ENCODE measurements at places on chromosomes 2 and 18. TPM values are rescaled to one million over a fixed set of nuclear protein-coding genes. Genes with fewer than 3 reads are reported as not detected.

DNA sequence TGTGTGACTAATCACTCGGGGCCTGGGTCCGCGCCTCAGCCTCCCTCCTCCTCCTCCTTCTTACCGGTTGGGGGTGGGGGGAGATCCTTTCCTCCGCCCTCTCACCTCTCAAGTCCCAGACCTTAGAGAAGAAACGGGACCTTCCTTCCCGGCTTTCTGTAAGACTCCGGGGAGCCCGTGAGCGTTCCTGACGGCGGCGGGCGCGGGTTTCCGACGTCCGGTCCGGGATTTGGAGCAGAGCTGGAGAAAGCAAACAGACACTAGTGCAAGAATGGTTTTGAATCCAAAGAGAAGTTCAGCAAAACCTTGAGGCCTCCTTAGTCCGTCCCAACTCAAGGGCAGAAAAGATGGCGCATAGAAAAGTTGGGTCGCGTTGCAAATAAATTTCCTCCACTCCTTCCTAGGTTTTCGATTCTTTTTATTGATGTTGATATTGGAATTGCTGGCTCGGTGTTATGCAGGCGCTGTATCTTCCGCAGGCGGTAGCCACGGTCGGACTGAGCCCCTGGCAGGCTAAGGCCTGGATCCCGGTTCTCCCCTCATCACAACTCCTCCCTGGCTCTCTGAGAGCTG, 2.0 kb downstream of the DLX1 start:
- no peak for DNase-seq

DNA sequence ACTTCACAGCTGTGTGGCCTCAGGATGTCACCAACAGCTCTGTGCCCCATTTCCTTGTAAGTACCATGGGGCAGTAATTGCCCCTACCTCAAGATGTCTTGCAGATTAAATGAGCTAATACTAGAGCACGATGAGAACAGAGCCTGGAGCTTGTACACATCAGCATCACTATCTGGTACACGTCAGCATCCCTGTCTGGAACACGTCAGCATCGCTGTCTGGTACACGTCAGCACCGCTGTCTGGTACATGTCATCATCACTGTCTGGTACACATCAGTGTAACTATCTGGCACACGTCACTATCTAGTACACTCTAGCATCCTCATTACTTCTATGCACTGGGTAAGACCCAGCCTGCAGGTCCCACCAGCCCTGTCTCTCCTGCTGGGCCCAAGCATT, 37.2 kb downstream of the AQP12A start:
- DNase-seq: no peak

GRCh38 chr2:239839306-239839705, 185.8 kb downstream of the NDUFA10 start:
- DNase-seq: no peak

DNA sequence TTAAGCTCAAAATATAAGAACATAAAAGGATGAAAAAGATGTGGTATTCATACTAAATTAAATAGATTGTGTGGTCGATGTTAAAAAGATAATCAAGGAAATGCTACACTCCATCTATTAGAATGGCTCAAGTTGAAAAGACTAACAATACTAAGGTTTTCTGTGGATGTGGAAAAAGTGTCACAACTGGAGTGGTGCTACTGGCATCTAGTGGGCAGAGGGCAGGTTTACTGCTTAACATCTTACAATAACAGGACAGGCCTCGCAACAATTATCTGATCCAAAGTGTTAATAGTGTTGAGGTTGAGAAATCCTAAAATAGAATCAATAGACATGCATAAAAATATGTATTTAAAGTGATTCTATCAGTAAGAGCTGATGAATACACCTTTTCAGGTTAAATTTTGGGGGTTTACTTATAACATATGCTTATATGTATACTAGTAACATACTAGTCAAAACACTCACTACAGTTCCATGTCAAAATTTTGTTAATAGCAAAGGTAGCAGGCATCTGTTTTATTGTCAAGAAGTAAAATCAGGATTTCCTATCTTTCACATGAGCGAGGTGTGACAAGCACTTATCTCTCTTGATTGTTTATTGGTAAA, 91.5 kb upstream of the TMEFF2 start:
- DNase-seq: no peak

Gene TOGARAM2
- total RNA-seq: 0.99 TPM

DNA sequence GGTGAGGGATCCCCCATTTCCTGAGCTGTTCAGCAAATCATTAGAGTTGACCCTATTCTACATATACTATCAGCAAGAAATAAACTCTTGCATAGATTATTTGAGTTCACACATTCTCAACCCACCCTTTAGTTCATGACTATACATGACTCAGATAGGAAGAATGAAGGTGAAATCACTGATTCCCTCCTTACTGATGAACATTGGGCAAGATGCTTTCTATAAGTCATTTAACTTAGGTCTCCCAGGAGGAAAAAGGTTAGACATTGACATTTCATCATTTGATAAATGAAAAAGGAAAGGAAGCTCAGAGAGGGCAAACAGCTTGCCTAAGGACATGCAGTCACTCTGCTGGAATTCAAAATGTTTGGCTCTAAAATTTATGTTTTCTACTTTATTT, 408.0 kb downstream of the TMEM182 start:
- no peak for DNase-seq

Gene SLC9A2
- total RNA-seq: 0.17 TPM

Gene MREG
- 1.2 TPM for total RNA-seq

GRCh38 chr2:148201075-148202004, 180.4 kb downstream of the MBD5 start:
- no peak for DNase-seq

- no peak for DNase-seq
Observed at GRCh38 chr2:187576906-187577305, 22.7 kb upstream of the TFPI start.

DNA sequence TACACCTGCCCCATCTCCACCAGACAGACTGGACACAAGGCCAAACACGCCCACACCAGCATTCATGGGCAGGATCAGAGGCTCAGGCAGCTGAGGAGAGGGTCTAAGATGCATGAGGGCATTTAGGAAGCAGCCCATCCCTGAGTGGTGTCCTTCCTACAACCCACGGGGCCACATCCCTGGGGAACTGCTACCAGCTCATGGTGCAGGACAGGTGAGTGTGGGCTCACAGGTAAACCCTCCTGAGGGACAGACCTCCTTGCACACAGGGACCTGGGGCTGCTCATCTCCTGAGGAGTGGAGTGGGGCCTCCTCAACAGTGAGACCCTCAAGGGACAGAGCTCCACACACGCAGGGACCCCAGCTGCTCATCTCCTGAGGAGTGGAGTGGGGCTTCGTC, 14.6 kb downstream of the PARD6G start:
- no peak for DNase-seq

Measured in esophagus muscularis mucosa (tissue), 4 donors.